ENCODE measurements at places on chromosomes 4 and X. TPM values are rescaled to one million over a fixed set of nuclear protein-coding genes. Genes with fewer than 3 reads are reported as not detected.

DNA sequence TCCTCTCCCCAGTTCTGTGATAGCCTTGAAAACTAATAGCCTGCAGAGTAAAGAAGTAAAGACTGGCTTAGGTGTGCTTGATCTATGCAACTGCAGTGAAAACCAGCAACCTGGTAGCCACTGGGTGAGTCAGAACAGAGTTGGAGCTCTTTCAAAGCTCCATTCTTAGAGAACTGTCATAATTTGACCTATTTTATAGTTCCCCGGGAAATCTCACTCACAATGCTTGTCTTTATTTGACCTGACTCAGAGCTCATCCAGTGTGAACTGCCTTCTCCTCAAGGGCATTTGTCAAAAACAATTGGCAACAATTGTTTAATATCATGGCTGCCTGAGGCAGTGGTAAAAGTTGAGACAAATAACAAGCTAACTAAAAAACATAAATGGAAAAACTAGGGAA is 213.0 kb upstream of the NHS start:
- DNase-seq, result no peak

- DNase-seq, result no peak
These were observed 75.3 kb downstream of the NAP1L3 start for GRCh38 chrX:93598076-93598475.

GRCh38 chr4:138439143-138439581 is 197.0 kb upstream of the SLC7A11 start:
- no peak for DNase-seq

DNA sequence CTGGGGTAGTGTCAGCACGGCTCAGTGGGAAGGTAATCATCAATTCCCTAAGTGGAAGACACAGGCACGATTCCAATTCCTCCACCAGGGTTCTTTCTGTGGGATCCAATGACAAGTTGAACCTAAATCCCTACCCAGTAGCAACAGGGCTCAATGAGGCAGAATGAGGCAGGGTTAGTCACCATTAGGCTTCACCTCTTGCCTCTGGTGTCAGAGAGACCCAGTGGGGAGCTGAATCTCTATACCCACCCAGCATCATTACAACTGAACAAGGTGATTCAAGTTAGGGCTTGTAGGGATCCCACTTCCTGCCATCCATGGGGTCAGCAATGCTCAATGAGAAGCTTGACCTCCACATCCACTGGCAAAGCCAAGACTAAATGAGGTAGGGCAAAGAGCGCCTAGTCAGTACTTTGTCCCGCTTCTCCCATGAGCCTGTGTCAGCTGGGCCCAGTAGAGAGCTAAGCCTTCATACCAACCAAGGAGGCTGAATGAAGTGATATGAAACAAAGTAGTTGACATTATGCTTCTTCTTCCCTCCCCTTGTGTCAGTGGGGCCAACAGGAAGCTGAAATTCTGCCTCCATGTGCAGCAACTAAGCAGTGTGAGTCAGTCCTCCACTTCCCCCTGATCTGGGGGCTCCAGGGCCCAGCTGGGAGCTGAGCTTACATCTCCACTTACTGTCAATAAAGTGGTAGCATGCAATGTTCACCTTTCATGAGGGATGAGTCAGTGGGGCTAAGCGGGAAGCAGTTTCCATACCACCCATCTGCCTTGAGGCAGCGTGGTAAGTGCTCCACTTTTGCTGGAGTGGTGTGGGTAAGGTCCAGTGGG is 36.4 kb upstream of the RBM41 start:
- no peak for DNase-seq

- no peak for DNase-seq
These were observed 805.9 kb upstream of the GRID2 start for GRCh38 chr4:91497892-91498291.

DNA sequence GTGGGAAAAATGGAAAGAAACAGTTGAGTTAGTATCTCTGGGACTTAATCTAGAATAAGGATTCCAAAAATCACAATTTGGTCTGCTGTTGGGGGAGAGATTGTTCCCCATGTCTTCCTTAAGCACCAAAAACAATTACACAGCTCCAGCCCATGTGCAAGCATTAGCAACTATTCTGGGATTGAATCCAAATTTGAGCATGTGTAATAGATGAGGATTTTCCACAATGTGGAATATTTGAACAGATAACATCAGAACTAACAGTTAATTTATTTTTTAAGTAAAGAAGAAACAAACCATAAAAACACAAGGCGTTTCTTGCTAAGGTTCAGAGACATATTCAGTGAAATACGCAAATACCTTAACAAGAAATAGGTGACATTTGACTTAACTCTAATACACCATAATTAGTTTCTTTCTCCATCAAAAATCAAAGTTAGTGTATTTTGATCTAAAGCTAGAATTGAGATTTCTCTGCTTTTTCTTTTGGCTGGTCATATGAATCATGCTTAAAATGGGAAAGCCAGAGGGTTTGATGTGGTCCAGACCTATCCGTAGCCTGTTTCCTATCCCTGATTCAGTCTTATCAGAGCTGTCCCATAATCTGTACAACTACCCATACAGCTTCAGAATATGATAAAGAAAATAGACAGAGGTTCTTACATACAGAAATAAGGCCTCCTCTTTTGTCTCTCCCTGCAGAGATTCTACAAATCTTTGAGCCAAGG is 413.4 kb downstream of the PACRGL start:
- DNase-seq, result peak; percentile 22

DNA sequence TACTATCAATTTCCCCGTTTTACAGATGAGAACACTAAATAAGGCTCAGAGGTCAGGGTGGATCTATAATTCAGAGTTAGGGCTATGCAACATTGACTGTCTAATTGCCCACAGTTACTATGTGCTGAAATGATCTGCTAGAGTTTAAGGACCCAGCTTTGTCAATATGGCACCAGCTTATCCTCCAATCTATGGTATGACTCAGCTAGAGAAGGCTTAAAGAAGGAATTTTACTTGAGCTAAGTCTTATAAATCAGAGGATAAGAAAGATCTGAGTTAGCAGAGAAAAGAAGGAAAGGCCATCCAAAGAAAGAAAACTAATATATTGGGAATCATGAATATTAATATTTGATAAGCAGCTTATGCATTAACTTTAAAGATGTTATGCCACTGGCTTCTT is 78.1 kb downstream of the ASB9 start:
- no peak for DNase-seq

- DNase-seq, result no peak
These were observed 819.1 kb upstream of the EPHA5 start for GRCh38 chr4:66489370-66489769.

DNA sequence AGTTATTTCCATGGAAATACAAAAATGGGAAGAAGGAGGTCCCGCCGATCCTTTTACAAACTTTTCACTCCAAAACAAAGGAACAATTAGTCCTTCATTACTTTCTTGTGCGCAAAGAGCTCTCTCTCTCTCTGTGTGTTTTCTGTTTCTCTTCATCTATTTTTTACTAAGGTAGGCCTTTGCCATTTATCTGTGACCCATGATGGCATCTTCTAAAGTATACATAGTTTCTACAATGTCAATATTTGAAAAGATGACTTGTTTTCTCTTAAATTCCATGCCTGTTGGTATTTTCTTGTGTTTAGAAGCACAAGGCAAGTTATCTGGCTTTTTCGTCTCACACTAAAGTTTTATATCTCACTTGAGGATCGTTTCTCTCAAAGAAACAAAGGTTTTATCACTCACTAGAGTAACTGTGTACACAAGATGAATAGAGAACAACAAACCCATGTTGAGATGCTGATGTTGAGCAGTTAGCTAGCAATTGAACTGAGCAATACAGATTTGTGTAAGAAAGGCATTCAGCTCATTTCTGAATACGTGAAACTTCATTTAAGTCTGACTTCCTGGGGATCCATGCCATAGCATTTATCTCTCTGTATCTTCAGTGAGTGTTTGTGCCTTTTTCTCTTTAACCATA is 250.3 kb downstream of the GBA3 start:
- no peak for DNase-seq

- DNase-seq, result no peak
These were observed 90.8 kb upstream of the TSPAN5 start for GRCh38 chr4:98749206-98749605.

DNA sequence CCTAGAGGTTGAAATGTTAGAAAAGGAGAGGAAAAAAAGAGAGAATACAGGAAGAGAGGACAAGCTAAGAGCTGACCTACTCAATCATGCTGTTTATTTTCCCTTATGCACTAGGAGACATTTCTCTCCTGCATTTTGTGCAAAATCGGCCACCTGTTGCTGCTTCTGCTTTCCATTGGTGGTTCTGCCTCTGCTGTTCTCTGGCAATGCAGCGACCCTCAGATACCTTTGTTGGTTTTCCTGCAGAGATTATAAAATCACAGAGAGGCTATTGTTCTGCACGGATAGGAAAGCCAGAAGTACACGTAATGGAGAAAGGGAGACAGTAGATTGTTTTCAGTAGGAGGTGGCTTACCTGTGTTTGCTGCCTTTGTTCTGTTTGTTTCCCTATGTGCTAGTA is 108.9 kb downstream of the UNC5C start:
- DNase-seq, result no peak

DNA sequence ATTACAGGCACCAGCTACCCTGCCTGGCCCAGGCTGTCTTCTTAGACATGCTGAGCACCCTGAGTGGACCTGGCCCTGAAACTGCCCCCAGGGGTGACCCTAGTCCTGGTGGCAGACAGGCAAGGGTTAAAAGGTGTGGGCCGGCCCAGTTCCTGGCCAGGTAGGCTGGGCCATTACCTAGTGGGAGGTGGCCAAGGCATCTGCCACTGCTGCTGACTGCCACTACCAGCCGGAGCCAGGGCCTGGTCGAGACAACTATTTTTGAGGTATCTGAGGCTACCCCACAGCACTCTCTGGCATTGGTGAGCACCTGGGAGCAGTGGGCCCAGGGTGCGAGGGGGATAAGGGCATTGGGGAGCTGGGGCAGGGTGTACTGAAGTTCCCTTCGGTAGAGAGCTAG is at the start of gene CCDC120:
Gene CCDC120, plus strand, starts transcription at position 206 of the 400 bp plus-strand sequence. CDS start 3,043 bp downstream, outside the sequence.
- no peak for DNase-seq

Gene TBX22
- not detected for polyA plus RNA-seq

Gene FAM47A
- 0.13 TPM for polyA plus RNA-seq

Gene AREG
- polyA plus RNA-seq, result 0.21 TPM

Gene SLC7A11
- polyA plus RNA-seq, result 0.46 TPM

Gene CENPVL1
- not detected for polyA plus RNA-seq

Gene RLIM
- polyA plus RNA-seq, result 16.7 TPM
